ENCODE measurements at places on chromosomes 12 and 14.

GRCh38 chr12:103093499-103094106 is 136.1 kb downstream of the ASCL1 start:
- no peak for DNase-seq

DNA sequence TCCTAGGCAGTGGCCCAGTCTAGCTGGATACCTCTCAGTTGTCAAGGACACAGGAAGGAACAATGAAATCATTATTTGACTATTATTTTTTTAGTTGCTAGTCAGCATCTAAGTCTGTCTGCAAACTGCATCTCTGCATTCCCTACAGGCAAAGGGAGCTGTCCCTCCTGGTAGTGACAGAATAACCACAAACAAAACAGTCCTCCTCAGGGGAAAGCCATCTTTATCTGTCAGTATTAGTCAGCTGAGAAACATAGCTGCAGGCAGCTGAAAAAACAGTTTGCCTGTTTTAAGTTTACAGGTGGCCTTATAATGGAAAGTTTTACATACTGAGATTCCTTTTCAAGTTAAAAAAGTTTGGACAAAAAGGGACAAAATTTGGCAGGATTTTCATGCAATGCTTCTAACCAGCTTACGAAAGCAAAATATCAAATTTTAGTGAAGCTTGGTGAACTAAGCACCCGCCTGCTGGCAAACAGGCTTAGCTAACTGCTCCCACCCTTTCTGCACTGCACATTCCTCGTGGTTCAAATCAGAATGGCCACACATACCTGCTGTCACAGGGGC is 29.5 kb downstream of the SLC25A21 start:
- DNase-seq: peak; percentile 33

- DNase-seq: no peak
Measured at GRCh38 chr14:33282331-33283230, 343.9 kb downstream of the NPAS3 start.

GRCh38 chr12:54350743-54351142 is 13.5 kb downstream of the GPR84 start:
- no peak for DNase-seq

GRCh38 chr12:78864870-78865463 is 393 bp downstream of the SYT1 start:
- DNase-seq: no peak

DNA sequence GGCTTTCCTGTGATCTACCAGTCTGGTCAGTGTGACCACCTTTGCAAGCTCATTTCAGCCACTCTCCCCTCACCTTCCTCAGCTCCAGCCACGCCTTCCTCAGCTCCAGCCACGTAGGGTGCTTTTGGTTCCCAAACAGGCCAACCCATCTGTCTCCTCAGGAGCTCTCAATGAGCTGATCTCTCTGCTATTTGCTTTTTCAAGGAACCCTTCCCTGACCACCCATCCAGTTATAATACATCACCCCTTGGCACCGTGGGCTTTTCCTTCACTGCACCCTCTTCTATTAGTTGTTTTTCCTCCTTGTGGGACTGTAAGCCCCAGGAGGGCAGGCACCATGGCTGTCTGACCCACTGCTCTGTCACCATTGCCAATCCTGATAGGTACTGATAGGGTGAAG is 2.3 kb upstream of the PRKCH start:
- DNase-seq: no peak

- DNase-seq: peak; percentile 40
Measured at GRCh38 chr12:54723379-54724256, 75.5 kb upstream of the DCD start.

DNA sequence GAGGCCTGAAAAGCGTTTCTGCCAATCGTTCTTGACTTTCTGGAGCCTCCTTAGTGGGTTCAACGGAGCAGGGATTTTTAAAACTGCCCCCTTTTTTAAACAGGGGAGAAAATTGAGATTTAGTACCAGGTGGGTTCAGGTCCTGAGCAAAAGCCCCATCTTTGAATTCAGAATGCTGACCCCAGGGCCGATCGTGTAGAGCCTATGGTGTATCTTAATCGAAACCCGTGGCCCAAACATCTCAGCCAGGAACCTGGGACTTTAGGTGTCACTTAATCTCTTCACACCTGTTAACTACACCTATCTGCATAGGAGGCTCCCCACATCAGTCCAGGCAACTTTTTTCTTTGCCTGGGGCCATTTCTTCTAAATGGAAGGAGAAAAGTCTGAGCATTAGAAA is 6.4 kb upstream of the TBX5 start:
- DNase-seq: no peak

DNA sequence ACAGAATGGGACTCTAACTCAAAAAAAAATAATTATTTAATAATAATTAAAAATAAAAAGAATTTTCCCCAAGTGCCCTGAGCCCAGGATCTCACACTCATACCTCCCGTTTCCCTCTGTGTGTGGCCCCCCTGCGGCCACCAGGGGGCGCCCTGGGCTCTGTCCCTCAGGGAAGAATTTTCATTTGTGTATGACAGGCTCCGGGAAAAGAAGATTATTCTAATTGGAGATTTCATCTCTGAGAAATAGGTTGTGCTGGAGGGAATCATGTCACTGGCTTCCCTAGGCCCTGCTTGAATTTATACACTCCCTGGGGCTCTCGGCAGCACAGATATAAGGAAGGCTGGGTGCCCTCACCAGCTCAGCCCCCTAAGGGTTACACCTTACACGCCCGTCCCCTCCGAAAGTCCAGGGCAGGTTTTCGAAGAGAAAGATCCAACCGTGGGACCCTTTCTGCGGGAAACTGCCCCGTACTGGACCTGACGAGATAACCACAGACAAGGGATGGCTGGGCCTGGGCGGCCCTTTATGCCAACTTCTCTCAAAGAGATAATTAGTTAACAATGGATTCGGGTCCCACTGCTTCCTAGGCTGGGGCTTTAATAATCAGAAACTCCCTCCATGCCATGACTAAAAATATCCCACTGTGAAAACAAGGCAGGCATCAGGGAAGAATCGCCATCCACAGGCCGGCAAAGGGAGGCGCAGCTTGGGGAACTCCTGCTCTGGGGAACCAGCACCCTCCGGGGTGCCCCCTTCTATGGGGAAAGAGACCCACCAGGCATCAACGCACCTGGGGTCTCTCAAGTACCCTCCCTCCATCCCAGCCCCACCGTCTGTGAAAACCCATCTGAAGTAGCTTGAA is 80.7 kb downstream of the KDM2B start:
- peak; percentile 76 for DNase-seq

- DNase-seq: peak; percentile 12
Measured at GRCh38 chr12:105946493-105946901, 192.3 kb downstream of the NUAK1 start.

DNA sequence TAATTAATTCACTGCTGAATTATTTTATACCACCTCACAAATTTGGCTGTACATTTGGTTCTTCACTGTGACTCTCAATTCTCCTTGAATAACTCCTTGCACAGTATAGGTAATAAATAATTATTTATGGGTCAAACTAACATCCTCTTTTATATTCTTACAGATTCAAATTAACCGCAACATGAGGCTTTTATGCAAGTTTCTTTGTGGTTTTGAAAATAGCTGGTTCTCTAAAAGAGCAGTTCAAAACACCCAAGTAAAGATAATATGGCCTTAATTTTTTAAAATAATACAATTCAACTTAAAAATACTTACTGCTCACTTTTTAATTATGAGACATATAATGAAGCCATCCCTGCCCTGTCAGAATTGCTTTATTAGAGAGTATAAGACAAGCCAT is 12.9 kb upstream of the TRIM9 start:
- DNase-seq: no peak

DNA sequence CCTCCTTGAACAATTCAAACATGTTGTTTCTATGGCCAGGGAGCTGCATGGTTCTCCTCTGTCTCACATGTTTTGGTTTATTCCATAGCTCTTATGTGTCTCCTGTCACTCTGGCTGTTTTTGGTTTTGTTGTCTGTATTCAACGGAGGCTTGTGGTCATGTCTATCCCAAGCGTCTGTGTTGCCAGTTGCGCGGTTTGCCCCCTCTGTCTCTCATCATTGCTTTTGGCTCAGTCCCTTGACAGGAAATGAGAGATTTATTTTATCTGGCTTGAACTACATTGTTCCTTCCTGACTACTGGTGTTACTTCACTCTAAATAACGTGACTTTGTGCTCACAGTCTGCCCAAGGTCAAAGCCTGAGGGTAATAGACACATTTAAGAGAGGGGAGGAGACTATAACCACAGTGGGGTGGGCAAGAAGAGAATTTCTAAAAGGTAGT is 96.4 kb upstream of the SOX5 start:
- peak; percentile 90 for DNase-seq

GRCh38 chr14:93045965-93046704 is 69.6 kb downstream of the ITPK1 start:
- DNase-seq: peak; percentile 66

GRCh38 chr14:27528328-27528727 is 930.5 kb upstream of the NOVA1 start:
- DNase-seq: peak; percentile 24

DNA sequence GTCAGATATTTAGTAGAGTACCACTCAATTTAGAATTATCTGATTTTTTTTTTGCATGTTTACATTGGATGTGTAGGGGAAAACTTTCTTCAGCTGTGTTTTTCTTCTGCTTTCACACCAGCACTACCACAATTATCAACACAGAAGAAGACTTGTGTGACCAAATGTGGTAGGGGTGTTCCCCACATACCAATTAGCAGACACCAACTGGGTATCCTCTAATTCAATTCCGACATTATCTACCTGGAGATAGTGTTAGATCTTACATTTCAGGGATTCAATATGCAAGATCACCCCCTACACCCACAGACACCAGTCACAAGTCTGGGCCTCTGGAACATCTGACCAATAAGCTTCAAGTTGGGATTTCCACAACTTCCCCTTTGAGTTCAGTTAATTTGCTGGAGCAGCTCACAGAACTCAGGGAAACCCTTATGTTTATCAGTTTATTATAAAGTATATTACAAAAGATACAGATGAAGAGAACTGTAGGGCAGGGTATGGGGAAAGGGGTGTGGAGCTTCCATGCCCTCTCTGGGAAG is 4.1 kb upstream of the KLRG1 start:
- no peak for DNase-seq

DNA sequence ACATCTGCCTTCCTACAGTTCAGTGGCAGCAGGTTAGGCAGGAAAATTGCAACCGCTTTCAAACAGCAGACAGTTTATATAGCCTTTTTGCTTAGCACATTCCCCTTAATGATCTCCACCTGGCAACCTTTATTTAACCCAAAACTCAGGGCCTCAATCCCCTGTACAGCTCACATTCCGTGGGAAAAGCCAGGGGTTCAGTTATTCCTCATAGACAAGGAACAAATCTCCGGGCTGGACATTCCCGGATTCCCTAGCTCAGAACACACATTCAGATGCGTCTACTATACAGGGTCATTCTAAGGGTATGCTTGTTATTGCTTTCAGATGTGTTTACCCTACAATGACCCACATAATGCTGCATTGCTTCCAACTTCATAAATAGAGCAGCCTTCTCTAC is 73.8 kb upstream of the DCN start:
- DNase-seq: no peak

- no peak for DNase-seq
Measured at GRCh38 chr12:91819132-91819447, 326.6 kb downstream of the BTG1 start.

- DNase-seq: no peak
Measured at GRCh38 chr14:52185178-52185577, 82.3 kb upstream of the PTGDR start.

GRCh38 chr14:100075681-100076080 is 10.5 kb downstream of the EVL start:
- no peak for DNase-seq

DNA sequence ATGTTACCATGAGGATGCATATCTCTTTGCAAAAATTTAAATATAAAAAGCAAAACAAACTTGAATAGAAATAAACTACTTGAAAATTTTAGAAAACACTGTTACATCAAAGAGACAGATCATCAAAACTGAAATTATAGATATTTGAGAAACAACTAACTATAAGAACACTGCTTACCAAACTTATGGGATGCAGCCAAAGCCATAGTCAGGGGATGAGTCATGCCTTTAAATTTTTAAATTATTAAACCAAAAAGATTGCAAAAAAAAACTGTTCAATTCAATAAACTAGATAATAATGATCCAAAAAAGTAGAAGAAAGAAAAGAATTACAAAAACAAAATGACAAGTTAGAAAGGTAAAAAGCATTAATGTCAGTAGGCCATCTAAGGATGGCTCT is 7.5 kb downstream of the BDKRB2 start:
- DNase-seq: no peak

DNA sequence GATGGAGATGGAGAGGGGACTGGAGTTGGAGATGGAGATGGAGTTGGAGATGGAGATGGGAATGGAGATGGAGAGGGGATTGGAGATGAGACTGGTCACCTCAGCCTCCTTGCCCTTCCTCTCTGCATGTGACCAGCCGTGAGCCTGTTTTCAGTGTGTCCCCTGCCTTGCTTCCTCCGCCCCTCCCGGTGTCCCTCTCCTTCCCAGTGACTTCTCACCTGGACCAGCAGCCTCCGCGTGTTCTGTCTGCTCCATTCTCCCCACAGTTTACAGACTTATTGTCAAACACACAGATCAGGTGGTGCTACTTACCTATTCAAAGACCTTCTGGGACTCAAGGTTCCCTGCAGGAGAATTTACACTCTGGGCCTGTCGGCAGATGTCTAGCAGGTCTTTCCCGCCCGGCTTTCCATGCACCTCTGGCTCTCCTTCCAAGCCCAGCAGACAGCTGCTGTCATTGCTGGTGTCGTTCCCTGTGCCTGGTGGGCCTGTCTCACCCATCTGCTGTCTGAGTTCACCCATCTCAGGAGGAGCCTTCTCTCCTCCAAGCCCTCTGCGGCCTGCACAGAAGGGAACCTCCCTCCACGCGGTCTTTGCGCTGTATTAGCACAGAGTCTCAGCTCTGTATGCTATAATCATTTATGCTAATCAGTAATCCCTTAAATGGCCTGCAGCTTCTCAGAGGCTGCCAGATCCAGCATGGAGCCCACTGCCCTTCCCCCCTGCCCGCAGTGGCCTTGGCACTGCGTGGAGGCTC is 62.1 kb downstream of the ADGRD1 start:
- DNase-seq: no peak

DNA sequence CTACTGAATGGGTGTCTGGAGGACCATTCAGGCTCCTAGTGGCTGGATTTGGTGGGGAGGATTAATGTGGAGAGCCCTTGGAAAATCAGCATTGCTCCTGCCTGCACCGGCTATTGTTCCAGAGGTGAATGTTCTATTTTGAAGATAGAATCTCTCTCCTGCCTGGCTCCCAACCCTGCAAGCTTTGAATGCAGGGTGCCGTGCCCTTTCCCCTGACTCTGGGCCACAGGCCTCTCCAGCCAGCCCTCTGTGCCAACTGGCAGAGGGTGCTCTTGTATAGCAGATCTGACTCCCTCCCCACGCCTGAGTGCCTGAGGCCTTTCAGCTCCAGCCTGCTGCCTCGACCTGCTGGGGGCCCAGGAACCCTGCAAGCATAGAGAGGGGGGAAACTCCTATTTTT is 106.8 kb downstream of the TMEM260 start:
- DNase-seq: no peak

Measured in cardiac muscle cell (in vitro differentiated cells and primary cell).